ENCODE measurements at places on chromosomes 12 and 14.
A peak's percentile ranks its signal among the peaks of the same experiment; 100 is the strongest.

GRCh38 chr14:81682134-81682533 lies 148.5 kb upstream of the SEL1L start:
- no peak for DNase-seq

DNA sequence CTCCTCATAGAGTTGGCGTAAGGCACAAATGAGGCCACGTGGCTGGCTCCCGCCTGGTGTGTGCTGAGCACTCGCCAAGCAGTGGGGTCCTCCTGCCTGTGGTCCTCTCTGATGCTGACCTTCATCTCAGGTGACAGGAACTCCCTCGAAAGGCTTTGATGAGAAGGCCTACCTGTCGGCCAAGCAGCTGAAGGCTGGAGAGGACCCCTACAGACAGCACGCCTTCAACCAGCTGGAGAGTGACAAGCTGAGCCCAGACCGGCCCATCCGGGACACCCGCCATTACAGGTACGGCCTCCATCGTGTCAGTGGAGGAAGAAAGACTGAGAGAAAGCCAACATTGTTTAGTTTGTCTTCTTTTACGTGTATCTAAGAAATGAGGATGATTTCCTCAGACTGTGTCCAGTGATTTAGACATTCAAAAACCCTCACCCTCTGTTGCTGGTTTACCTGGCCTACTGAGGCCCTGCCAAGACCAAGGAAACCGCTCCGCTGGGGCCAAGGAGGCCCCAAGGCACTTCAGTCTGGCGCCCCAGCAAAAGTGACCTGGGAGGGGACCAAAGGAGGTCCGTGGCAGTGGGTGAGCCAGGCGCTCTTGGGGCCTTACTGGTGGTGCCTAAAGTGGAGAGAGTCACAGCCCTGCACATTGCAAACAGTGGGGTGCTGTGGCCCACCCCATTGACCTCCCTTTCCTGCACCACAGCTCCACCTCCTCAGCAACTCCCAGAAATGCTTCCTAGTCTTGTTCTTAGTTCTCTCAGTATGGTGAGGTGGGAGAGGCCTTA lies 60.8 kb downstream of the GALNT16 start:
- DNase-seq, result no peak

DNA sequence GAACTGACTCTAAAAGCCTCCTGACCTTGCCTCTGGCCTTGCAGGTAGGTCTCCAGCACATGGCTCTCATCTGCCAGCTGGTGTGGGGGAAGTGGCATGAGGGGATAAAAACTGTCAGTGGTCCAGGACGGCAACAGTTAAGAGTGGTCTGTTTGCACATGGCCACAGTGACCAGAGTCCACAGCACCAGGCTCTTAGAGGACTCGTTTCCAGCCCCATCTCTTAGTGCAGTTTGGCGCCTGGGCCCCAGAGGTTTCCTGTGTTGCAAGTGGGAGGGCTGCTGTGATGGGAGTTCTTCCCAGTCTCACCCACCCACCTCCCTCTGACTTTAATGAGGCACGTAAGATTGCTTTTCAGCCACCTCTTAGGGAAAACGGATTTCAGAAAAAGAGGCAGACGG lies 37.0 kb downstream of the APPL2 start:
- no peak for DNase-seq

- no peak for DNase-seq
Observed at GRCh38 chr12:6145564-6145963, 21.1 kb upstream of the VWF start.

GRCh38 chr12:108611884-108612415 lies 14.1 kb upstream of the TMEM119 start:
- no peak for DNase-seq

GRCh38 chr12:100706033-100706432 lies 88.5 kb upstream of the ANO4 start:
- DNase-seq, result peak; percentile 56

DNA sequence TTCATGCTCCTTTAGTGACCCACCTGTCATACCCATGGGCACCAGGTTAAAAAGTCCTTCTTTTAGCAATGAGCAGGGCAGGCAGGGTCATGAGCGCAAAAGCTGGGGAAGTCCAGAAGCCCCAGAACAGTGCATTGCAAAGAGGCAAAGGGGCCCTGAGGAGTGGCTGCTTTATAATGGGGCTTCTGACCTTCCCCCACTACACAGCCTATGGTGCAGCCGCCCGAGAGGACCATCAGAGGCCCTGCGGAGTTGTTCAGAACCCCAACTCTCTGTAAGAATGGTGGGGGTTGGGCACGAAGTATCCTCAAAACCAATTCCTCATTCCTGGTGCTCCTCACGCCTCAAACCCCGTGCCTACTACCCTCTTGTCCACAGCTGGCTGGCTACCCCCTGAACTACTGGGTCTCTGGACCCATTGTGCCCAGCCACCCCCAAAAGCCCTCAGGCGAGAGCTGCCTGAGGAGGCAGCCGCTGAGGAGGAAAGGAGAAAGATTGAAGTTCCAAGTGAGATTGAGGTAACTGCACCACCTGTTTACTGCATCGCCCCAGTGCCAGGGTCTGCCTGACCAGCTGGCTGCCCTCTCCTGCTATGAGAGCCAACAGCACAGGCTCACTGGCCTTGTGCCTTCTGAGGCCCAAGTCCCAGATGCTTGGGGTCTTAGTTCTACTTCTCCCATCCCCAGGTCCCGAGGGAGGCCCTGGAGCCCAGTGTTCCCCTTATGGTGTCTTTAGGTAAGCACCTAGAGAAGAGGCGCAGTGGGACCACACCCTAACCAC lies 6.7 kb downstream of the REC8 start:
- no peak for DNase-seq

GRCh38 chr12:131747276-131748177 lies 36.6 kb downstream of the SFSWAP start:
- no peak for DNase-seq

GRCh38 chr12:91127306-91127705 lies 16.0 kb upstream of the LUM start:
- no peak for DNase-seq

GRCh38 chr12:263574-263973 lies 938 bp upstream of the SLC6A13 start:
- DNase-seq, result no peak

DNA sequence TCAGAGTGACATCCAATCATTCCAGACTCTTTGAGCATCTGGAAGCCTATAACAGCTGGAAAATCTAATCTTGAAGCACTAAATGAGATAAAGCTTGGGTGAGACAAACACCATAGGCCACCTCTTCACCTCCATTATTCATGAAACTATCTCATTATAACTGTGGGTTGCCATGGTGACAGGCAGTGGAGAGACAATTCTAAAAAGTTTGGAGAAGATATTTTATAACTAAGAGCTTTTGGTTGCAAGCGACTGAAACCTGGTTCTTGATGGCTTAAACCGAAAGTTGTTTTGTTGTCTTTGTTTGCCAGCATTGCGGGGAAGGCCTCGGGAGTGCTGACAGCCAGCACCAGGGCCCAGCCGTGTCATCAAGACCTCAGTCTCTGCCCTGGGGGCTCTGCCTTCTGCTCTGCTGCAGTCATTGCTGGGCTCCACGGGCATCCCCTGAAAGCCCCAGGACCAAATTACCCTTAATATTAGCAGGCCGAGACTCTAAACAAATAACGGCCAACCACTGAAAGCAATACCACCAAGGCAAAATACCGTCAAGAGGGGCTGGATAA lies 353.6 kb upstream of the SFSWAP start:
- DNase-seq, result no peak

DNA sequence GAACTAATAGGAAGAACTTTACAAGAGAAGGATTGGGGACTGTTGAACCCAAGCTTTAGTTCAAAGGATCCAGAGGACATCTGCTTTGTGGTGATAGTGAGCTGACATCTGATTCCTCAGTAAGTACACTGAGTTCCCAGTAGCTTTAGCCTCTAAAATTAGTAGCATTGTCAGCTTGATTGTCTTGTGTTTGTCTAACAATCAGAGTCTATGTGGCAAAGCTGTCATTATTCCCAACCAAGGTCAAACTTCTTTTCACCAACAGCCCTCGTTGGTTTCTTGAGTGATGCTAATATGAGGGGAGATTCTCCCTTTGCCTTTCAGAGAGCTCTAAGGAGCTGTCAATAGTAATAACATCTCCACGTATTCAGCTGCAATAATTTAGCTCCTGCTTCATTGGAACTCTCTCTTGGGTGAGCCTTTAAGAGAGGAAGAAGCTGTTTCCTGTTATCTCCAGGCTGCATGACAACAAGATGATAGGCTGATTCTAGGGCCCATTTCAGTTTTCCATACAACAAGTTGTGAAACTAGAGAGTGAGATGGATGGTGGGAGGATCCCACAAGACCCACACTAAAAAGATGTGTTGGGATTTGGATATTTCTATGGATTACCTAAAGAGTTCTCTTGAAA lies 46.7 kb downstream of the TGFB3 start:
- peak; percentile 50 for DNase-seq

- DNase-seq, result no peak
Observed at GRCh38 chr12:15341371-15341770, 19.1 kb downstream of the PTPRO start.

GRCh38 chr14:80504781-80505180 lies 293.5 kb upstream of the DIO2 start:
- DNase-seq, result no peak

GRCh38 chr12:6039894-6040601 lies 84.4 kb downstream of the VWF start:
- DNase-seq, result no peak

- DNase-seq, result no peak
Observed at GRCh38 chr14:72711936-72712335, 182.0 kb downstream of the DPF3 start.

DNA sequence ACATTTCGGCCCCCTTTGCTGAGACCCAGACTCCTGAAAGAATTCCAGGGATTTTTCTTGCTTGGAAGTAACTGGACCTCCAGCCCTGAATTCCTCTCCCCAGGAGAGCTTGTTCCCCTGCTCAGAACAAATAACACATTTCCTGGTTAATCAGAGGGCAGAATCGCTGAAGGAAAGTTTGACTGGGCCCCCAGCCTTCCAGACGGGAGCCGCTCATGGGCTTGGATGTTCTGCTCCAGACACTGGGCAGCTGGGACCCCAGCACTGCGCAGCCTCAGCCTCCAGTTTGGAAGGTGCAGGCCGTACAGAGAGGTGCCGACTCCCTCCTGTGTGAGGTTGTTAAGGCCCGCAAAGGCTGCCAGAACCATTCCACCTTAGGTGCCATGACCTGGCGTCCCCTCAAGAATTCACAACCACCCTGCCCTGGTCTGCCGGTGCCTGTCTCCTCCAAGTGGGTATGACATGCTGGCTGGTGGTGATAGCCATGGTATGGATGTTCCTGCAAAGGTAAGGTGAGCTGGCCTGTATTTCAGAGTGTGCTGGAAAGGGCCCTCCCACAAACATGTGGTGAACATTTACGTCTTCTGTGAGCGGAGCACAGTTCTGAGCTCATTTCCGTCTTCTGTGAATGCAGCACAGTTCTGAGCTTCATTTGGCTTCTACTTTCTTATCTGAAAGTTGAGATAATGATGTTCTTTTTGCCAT lies 5.1 kb upstream of the LTBP2 start:
- DNase-seq, result no peak

GRCh38 chr12:4991373-4991772 lies 52.3 kb upstream of the KCNA5 start:
- DNase-seq, result peak; percentile 84

DNA sequence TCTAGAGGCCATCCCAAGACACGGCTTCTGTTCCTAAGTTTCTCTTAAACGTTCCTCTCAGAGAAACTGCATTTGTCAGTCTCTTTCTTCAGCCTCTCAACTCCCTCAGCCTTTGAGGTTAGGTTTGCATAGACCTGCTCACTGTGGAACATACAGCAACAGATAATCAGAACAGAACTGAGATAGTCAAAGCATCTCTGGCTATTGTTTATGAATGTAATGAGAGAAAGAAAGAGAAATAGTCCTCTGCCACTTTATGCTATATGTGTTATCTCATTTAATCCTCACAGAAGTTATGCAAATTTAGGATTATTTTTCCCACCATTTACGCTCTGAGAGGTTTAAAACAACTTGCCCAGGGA lies 190.6 kb downstream of the PHLDA1 start:
- no peak for DNase-seq

DNA sequence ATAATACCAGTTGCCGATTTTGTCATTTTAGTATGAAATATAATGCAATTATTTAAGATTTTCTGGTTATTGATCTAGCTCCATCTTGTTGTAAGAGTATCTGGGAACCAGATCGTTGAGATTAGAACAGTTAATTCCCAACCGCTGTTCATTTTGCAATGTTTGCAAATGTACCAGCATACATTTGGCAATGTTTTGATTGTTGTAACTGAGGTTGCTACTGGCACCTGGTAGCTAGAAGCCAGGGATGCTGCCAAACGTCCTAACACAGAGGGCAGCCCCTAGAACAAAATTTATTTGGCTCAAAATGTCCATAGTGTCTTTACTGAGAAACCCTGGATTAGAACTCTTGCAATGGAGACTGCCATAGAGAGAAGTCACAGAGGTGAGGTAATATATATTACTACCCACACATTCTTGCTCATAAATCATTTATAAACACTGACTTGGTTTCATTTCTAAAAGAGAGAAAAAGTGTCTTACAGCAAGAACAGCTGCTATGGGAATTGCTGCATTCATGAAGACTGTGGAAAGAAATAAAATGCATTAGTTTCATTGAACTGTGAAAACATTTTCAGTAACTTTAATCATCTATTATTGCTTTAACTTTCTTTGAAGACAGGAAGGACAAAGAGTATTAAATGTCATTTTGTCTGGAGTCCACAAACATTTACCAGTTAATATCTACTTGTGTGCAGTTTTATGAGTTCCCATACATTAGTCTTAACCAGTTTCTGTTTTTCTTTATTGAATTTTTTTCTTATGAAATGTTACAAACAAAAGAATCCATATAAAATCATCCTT lies 46.2 kb downstream of the ABCC9 start:
- DNase-seq, result no peak

DNA sequence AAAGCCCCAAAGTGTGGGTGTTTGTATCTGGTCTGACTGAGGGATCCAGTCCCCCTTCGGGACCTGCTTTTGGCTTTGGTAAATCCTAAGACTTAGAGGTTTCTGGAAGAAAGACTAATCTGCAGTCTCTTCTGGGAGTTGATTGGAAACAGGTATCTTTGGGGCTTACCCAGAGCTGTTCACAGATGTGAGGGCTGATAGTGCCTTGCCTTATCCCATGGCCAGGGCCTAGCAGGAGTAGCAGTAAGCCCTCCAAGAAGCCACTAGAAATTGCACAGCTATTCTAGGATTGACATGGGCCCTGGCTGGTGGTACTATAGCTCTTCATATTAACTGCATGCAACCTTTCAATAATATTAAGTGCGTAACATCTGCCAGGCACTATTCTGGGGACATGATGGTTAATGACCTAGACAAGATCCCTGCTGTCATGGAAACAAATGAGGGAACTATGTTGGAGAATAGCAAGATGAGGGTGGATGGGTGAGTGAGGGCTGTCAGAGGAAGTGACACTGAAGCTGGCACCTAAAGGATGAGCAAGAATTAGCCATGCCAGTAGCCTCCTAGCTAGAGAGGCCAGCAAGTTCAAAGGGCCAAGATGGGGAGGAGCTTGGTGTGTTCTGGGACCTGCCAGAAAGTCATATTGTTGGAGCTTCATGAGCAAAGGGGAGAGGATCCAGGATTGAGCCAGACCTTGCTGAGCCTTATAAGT lies 71.7 kb downstream of the CRADD start:
- DNase-seq, result no peak

GRCh38 chr12:92143686-92144630 lies 1.7 kb downstream of the BTG1 start:
- peak; percentile 47 for DNase-seq

Data from NCI-H2081 treated with DMSO at 0.1 percent for 48 hours (cell line).